ENCODE measurements at places on chromosomes 7 and 10.

DNA sequence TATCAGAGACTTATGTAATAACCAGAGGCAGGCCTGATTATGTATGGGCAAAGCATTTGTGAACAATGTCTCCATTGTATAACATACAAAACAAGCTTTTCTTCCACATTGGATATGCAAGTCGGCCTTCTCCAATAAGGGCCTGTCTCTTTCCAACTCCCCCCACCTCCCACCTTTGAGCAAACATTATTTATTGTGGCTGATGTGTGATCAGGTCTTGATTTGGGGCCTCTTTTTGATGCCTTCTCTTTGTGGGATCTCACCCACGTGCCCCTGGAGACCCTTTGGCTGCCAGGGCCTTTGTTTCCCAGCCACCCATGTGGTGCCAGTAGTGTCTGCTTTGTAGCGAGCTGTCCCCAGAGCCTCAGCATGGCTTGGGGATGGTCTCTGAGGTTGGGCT lies 53.0 kb downstream of the TCF7L2 start:
- DNase-seq, result no peak

- no peak for DNase-seq
These were observed 30.3 kb downstream of the ANKMY2 start for GRCh38 chr7:16615228-16615627.

- DNase-seq, result no peak
These were observed 213.7 kb upstream of the IGFBP3 start for GRCh38 chr7:46134795-46135194.

DNA sequence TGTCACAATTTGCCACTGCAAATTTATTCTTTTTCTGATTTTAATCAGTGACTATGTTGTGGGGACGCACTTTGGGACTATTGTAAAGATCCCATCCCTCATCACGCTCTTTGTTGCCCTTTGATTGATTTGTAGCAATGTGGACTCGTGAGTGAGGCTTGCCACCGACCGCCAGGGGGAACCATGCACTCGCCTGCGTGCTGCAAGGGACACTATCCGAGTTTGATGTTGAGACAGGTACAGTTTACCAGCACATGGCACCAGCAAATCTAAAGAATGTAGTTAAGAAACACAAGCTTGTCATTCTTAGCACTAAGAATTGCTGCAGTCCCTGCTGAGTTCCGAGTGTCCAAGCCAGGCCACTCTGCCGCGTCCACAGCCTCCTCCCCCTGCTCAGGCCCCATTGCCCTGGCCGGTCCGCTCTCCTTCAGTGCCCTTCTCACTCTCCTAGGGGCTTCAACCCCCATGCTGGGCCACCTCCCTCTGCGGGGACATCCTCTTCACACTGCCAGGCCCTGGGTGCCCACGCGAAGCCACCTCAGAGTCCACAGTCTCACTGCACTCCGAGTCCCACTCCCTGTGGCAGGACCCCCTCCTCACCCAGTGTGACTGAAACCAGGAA lies 2.0 kb upstream of the SFTPA2 start:
- DNase-seq, result peak; percentile 6

GRCh38 chr7:54252256-54253035 lies 289.7 kb upstream of the VSTM2A start:
- DNase-seq, result no peak

GRCh38 chr7:41774966-41775365 lies 72.1 kb upstream of the INHBA start:
- no peak for DNase-seq

GRCh38 chr10:778626-779330 lies 89.3 kb upstream of the DIP2C start:
- DNase-seq, result no peak

DNA sequence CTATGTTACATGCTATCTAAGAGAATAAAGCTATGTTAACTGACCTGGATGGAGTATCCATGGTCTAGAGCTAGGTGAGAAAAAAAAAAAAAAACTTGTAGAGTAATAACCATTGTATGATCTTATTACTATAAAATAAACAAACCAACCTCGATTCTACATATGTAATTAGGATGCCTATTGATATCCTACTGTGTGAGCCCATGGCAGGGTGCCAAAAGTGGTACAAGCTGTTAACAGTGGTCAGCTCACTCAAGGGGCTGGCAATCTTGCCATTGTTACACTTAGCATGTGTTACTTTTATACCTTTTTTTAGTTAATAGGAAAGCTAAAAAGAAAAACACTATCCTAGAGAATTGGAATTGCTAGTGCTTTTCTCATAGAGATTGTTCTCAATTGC lies 13.5 kb upstream of the IL6 start:
- DNase-seq, result no peak

DNA sequence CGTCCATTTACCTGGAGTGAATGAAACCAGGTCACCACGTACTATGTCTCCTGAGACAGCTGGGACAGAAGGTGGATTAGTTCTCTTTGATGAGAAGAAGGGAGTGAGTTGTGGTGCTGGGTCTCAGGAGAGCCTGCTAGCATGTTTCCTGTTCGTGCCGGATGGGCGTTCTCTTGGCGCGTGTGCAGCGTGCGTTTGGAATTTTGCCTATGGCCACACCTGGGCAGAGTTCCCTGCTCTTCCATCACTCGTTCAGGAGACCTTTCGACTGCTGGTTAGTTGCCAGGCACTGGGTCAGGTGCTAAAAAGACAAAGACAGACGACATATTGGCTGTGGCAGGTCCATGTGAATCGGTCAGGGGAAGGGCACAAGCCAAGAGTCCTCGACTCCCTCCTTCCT lies 90.3 kb downstream of the TRRAP start:
- no peak for DNase-seq

GRCh38 chr10:15451137-15452094 lies 80.3 kb upstream of the FAM171A1 start:
- DNase-seq, result no peak

GRCh38 chr7:137480824-137481365 lies 137.4 kb upstream of the PTN start:
- DNase-seq, result no peak

DNA sequence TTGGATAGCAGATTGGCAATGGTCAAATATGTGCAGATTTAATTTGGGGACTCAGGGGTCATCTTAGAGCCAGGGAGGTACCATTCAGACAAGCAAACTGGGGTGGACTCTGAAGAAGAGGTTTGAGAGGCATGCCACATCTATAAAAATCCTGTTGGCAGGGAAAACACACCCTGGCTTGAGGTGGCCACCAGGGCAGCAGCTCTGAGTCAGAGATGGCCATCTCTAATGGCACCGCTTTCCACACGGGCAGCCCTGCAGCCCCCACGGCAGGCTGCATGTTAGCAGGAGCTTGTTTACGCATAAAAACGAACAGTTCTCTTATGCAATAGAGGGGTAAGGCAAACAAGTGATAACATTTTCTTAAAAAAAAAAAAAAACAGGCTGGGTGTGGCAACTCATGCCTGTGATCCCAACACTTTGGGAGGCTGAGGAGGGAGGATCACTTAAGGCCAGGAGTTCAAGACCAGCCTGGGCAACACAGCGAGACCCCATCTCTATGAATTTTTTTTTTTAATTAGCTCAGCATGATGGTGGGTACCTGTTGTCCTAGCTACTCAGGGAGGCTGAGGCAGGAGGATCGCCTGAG lies 14.9 kb downstream of the DLG5 start:
- DNase-seq, result no peak

DNA sequence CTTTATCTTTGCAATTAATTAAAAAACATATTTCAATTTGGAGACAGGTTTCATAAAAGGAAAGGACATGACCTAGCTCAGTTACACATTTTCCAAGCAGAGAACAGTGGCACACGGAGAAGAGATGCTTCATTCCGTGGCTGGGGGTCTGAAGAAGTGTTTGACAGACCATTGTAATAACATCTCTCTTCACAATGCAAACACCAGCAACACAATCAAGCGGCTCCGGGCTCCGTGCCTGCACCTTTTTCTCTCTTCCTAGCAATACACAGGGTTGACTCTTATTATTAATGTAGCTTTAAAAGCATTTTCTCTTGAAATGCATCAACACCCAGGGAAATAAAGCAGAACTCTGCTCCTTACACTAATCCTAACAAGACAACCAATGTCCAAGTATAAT lies 261.0 kb upstream of the AOAH start:
- no peak for DNase-seq

- no peak for DNase-seq
These were observed 455.4 kb upstream of the C7orf33 start for GRCh38 chr7:148135116-148135515.

GRCh38 chr7:116393654-116394053 lies 105.9 kb upstream of the CAV2 start:
- DNase-seq, result no peak

GRCh38 chr10:125555743-125556142 lies 127.2 kb downstream of the TEX36 start:
- no peak for DNase-seq

DNA sequence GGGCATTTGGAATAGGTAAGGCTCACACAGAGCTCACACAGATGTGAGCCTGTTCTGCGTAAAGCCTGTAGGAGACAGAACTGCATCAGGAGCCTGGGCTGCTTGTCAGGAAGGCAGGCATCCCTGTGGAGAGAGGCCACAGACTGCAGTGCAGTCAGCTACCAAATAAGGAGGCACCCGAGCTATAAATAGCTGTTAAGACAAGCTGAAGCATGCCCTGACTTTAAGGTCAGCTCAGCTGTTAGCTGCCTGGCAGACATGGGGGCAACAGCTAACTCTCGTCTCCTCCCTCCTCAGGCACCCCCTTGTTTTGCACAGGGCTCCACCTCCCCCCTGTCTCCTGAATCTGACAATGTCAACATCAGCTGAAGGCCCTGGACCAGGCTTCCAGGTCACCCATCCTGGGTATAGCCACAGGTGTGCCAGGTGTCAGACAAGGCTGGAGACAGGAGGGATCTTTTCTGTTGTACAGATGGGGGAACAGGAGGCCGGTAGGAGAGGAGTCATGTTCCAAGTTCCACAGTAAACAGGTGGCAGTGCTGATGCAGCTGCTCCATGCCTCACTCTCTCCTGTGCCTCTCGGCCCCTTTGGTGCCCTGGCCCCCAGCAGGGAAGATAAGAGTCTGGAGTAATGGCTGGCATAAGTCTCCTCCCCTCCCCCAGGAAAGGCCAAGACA lies 27.6 kb upstream of the MKRN1 start:
- no peak for DNase-seq

DNA sequence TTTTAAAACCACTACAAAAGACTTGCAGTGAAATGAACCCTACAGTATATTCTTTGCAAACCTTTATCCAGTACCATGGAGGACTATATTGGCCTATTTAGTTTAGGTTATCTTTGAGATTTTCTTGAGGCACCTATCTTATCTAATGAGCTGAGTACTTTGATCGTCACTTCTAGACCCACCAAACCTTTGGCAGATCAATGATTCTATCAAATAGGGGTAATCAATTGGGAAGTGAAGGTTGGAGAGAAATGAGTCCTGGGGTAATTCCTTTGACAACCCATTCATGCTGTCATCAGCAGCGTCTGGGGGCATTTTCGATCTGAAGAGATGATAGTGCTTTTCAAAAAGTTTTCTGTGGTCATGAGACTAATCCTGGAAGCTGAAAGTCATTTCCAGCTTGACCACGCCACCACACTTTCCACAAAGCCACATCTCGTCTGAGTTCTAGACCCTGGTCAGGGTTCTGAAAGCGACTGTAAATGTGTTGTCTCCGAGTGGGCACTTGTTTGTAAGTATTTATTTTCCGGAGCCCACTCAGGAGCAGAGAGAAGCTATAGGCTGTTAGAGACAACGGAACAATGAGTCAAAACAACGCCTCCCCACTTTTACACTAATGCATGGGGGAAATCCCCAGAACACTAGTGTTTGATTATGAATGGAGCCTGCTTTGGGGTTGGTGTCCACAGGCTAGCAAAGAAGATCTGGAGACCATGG lies 4.8 kb downstream of the EGR2 start:
- no peak for DNase-seq

DNA sequence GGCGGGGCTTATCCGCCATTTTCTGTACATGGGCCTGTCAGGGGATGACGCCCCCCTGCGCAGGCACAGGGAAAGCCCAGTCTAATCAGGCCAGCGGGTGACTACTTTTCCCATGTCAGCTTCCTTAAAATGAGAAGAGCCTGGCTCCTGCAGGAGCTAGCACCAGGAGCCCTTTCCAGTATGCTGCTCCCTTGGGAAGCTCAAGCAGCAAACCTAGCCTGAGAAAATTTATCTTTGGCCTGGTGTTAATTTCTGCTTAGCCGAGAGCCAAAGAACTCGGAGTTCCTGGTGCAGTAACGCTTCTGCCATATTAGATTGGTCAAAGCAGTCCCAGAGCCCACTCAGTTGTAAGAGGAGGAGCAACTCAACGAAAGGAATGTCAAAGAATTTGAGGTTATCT lies 239.0 kb upstream of the PHYHIPL start:
- DNase-seq, result no peak

- DNase-seq, result peak; percentile 64
These were observed 1.6 kb downstream of the HOXA3 start for GRCh38 chr7:27150568-27151340.
